GM23338 (cell line): ENCODE measurements at places on chromosomes 5 and 9. TPM values are rescaled to one million over a fixed set of nuclear protein-coding genes. Genes with fewer than 3 reads are reported as not detected.
A peak's percentile ranks its signal among the peaks of the same experiment; 100 is the strongest.

IDNK gene
- total RNA-seq, result 0.21 TPM in 1 of 2 replicates, not detected in the other

FAM169A gene
- total RNA-seq, result 78.7 and 97.7 TPM in 2 replicates

FCN1 gene
- total RNA-seq, result not detected in 2 replicates

NIPAL4 gene
- 0.21 and 0.27 TPM in 2 replicates for total RNA-seq

- DNase-seq, result no peak
- H3K27ac ChIP-seq, result no peak overlapping the region
- H3K4me1 ChIP-seq, result no peaks in the 10 kb centered on the region
- H3K27me3 ChIP-seq, result no peaks in the 10 kb centered on the region
- H3K4me3 ChIP-seq, result no peak overlapping the region
Observed at GRCh38 chr5:60372786-60373185, 327.2 kb downstream of the DEPDC1B start.

DNA sequence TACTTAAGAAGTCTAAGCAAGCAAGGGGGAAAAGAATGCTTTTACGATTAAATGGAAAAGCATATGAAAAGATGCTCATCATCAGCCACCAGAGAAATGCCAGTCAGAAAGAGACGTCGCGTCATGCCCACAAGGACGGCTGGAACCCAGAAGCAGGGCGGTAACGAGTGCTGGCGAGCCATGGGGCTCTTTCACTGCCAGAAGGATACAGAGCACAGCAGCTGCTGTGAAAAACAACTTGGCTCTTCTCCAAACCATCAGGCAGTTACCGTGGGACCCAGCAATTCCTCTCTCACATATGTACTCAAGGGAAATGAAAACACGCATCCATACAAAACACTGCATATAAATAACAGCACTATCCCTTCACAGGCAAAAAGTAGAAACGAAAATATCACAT lies 95.5 kb downstream of the CAMSAP1 start:
- no peaks in the 10 kb centered on the region for H3K27me3 ChIP-seq
- no peak for DNase-seq
- H3K36me3 ChIP-seq, result peaks cover 11% of the 10 kb centered on the region; the same call in 1 of the 2 replicates
- H3K4me1 ChIP-seq, result no peaks in the 10 kb centered on the region
- no peak overlapping the region for H3K27ac ChIP-seq
- H3K4me3 ChIP-seq, result no peak overlapping the region

DNA sequence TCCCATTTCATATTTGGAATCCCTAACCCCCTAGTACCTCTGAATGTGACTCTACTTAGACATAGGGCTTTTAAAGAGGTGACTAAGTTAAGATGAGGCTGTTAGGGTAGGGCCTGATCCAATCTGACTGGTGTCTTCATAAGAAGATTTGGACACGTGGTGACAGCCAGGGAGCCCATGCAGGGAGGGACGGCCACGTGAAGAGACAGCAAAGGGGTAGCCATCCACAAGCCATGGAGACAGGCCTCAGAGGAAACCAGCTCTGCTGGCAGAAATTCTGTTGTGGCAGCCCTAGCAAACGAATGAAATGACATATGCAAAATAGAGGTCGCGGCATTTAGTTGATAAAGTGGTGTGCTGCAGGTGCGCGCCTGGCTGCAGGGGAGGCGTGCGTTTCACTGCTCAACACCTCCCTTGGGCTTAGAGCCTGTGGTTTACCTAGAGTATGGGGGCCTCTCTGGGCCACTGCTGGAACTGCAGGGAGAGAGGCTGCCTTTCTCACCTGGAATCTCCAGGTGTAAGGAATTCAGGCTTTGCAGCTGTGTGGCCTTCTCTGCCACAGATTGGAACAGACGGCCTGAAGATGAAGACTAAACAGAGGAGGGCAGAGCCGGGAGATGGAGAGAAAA lies 7.1 kb upstream of the AFAP1L1 start:
- peaks cover 9% of the 10 kb centered on the region for H3K27me3 ChIP-seq
- no peaks in the 10 kb centered on the region for H3K36me3 ChIP-seq
- H3K4me1 ChIP-seq, result no peaks in the 10 kb centered on the region
- H3K27ac ChIP-seq, result no peak overlapping the region
- H3K4me3 ChIP-seq, result no peak overlapping the region
- peak; percentile 95 for DNase-seq

GRCh38 chr5:148834689-148835088 lies 8.3 kb downstream of the ADRB2 start:
- H3K4me1 ChIP-seq, result peaks cover 4% of the 10 kb centered on the region; the same call in 1 of the 2 replicates
- no peak overlapping the region for H3K27ac ChIP-seq
- no peaks in the 10 kb centered on the region for H3K27me3 ChIP-seq

DNA sequence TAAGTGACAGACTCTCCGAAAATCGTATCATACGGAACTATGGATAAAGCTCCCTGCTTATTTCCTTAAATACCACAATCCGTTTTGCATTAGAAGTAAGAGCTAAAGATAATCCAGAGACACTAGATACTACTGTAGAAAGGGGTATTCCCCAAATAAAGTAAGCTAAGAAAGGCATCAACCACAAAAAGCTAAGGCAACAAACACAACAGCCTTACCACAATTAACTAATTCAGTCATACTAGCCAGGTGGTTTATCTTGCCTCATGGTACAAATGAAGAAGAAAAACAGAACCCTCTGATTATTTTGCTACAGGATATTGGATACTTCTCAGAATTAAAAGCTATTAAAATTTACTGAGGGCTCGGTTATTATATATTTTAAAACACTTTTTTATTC lies 14.1 kb downstream of the ERP44 start:
- no peaks in the 10 kb centered on the region for H3K36me3 ChIP-seq
- no peak for DNase-seq
- H3K4me3 ChIP-seq, result no peak overlapping the region
- H3K4me1 ChIP-seq, result peaks cover 28% of the 10 kb centered on the region
- H3K27ac ChIP-seq, result no peak overlapping the region

- peaks cover 19% of the 10 kb centered on the region; the same call in 1 of the 2 replicates for H3K36me3 ChIP-seq
- H3K4me3 ChIP-seq, result no peak overlapping the region
- H3K27me3 ChIP-seq, result no peaks in the 10 kb centered on the region
- H3K4me1 ChIP-seq, result peaks cover 6% of the 10 kb centered on the region; the same call in 1 of the 2 replicates
Observed at GRCh38 chr5:148443998-148444397, 60.2 kb downstream of the FBXO38 start.

DNA sequence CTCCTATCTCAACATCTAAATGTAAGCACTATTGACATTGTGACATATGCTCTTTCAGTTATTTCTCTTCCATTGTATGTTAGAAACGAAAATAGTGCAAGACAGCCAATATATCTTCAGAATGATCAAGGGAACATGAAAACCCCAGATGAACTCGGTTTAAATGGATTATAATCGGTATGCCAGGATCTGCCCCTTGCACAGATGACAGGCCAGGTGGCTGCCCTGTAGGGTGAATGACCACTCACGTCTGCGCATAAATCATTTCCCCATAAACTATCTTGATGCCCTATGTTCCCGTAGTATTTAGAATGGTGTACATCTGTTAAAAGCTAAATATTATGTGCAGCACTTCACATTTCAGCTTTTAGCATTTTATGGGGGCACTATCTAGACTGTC lies 69.7 kb upstream of the RANBP3L start:
- H3K4me3 ChIP-seq, result no peak overlapping the region
- no peaks in the 10 kb centered on the region for H3K4me1 ChIP-seq
- no peak overlapping the region for H3K27ac ChIP-seq

DNA sequence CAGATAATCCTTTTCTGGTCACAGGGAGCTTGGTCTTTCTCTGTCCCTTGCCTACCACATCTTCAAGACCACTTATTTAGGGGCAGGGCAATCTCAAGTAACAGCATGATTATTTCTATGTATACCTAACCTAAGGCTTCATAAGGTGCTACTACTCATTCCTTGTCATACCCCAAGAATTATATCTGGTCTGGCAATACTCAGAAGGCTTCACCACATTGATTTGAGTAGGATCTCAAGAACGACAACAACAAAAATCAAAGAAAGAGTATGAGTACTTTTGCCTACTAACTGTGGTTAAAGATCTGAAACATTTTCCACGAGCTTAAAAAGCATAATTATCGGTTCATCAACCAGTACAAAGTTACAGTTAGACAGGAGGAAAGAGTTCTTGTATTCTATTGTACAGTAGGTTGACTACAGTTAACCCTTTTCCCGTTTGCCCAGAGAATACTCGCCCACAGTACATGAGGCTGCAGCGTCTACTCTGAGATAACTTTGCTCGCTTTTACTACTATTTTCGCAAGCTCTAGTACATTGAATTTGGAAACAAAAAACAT lies 41.0 kb downstream of the FANCC start:
- no peak overlapping the region for H3K4me3 ChIP-seq
- no peak overlapping the region for H3K27ac ChIP-seq
- no peaks in the 10 kb centered on the region for H3K27me3 ChIP-seq
- H3K36me3 ChIP-seq, result no peaks in the 10 kb centered on the region

DNA sequence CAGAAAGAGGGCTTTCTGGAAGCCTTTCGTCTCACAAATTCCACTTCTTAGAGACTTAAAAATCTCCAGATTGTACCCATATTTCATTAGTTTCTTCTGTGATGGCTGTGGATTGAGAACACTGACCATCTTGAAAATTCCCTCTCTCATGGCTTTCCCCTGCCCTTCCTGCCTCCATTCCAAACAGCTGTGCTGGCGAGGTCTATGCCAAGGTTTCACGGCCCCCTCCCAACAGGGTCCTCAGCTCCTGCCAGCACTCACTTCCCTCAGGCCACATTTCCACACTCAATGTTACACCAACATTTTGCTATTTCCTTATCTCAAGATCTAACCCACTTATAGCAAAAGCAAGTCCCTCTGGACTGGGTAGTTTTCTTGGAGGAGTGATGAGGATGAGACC lies 40.3 kb upstream of the EQTN start:
- no peak overlapping the region for H3K27ac ChIP-seq
- H3K36me3 ChIP-seq, result no peaks in the 10 kb centered on the region
- no peaks in the 10 kb centered on the region for H3K27me3 ChIP-seq
- no peak overlapping the region for H3K4me3 ChIP-seq
- no peak for DNase-seq

DNA sequence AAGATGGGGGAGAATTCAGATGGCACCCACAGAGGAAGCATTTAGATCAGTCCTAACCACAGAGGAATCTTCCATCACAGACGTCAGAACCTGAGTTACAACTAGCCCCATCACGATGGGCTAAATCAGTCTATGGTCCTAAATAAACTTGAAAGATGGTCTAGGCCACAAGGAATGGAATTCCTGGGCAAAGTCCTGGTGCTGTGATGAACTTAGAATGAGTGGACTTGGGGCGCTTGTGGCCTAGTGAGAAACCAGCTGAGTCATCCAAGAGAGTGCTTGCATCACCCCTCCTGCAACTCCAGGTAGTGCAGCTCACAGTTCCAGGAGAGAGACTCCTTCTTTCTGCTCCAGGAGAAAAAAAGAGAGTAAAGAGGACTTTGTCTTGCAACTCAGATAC lies 722.9 kb upstream of the RGMB start:
- no peak overlapping the region for H3K4me3 ChIP-seq
- H3K27me3 ChIP-seq, result no peaks in the 10 kb centered on the region
- no peaks in the 10 kb centered on the region for H3K4me1 ChIP-seq
- no peak for DNase-seq
- H3K27ac ChIP-seq, result no peak overlapping the region
